ENCODE measurements at places on chromosomes 5 and 9. TPM values are rescaled to one million over a fixed set of nuclear protein-coding genes. Genes with fewer than 3 reads are reported as not detected.

- DNase-seq: no peak
- H3K27ac ChIP-seq: no peak overlapping the region
- H3K36me3 ChIP-seq: no peaks in the 10 kb centered on the region
- H3K4me1 ChIP-seq: no peaks in the 10 kb centered on the region
Observed at GRCh38 chr5:16854351-16854750, 81.7 kb downstream of the MYO10 start.

DNA sequence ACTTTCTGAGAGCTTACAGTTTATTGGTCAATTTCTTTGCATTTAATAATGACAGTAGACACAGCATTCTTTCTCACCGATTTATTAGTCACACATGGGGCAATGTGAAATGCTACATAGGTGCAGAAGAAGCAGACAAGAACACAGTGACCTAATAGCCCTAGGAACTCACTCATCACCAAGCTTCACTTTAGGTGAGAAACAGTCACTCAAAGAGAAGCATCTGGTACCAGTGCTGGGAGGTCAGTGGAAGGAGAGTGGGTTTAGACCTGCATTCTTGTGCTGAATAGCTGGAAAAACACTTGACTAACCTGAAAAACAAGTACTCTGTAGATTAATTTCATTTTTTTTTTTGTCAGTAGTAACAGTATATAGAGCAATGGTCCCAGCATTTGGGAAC lies 179.6 kb downstream of the GRIA1 start:
- no peak for DNase-seq
- no peaks in the 10 kb centered on the region for H3K36me3 ChIP-seq
- peaks cover 4% of the 10 kb centered on the region for H3K27me3 ChIP-seq
- H3K27ac ChIP-seq: no peak overlapping the region

GRCh38 chr9:100756217-100756616 lies 178.3 kb downstream of the CAVIN4 start:
- H3K4me1 ChIP-seq: no peaks in the 10 kb centered on the region
- H3K4me3 ChIP-seq: no peak overlapping the region
- DNase-seq: no peak
- H3K27ac ChIP-seq: no peak overlapping the region

The CCL27 gene
- not detected for total RNA-seq

The PCDHGC4 gene
- not detected for total RNA-seq

The PCDHA11 gene
- not detected for total RNA-seq
